ENCODE measurements at places on chromosomes 5 and 9. TPM values are rescaled to one million over a fixed set of nuclear protein-coding genes. Genes with fewer than 3 reads are reported as not detected.

The AHRR gene
- total RNA-seq, result 8.4 TPM

The NXNL2 gene
- 0.71 TPM for total RNA-seq

The SPAAR gene
- total RNA-seq, result 11.9 TPM

The FSTL4 gene
- 1.9 TPM for total RNA-seq

The TRIP13 gene
- 1.0 TPM for total RNA-seq

The PCDHAC2 gene
- 5.8 TPM for total RNA-seq

The PCDHB7 gene
- total RNA-seq, result 1.9 TPM

The FBP1 gene
- total RNA-seq, result 527 TPM

All from lower lobe of right lung (tissue), 2 donors.